Foreskin melanocyte (primary cell): ENCODE measurements at places on chromosomes 12 and 14.

DNA sequence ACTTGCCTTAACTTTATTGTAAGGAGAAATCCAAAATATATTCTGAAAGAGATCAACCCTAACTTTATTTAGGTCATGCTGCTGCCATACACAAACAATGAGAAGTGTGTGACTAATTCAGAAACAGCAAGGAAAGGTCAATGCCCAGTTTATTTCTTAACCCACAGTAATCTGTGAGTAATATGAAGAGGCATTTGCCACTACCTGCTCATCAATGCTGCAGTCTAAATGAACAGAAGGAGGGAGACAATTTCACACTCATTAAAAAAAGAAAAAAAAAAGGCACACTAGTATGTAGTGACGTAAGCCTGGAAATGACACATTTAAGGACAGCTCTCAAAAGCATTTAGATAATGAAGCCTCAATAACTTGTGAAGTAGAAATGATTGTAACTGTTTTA is 90.5 kb upstream of the FOXN3 start:
- peak; percentile 30 for DNase-seq

DNA sequence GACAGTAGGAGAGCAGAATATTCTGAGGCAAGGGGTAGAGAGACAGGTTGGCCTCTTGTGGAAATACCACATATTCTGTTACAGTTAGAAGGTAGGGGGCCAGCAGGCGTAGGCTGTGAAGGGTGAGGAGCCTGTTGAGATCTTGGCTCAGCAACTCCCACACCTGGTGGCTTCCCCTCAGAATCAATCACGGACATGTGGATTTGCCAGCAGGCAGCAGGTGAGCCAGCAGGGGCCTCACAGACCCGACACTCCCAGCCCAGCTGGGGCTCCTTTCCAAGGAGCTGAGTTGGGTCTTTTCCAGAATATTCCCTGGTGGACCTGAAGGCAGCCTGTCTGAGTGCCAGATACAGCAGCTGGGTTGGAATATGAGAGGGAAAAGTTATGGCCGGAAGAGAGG is 150.0 kb upstream of the CRY1 start:
- no peak for DNase-seq

DNA sequence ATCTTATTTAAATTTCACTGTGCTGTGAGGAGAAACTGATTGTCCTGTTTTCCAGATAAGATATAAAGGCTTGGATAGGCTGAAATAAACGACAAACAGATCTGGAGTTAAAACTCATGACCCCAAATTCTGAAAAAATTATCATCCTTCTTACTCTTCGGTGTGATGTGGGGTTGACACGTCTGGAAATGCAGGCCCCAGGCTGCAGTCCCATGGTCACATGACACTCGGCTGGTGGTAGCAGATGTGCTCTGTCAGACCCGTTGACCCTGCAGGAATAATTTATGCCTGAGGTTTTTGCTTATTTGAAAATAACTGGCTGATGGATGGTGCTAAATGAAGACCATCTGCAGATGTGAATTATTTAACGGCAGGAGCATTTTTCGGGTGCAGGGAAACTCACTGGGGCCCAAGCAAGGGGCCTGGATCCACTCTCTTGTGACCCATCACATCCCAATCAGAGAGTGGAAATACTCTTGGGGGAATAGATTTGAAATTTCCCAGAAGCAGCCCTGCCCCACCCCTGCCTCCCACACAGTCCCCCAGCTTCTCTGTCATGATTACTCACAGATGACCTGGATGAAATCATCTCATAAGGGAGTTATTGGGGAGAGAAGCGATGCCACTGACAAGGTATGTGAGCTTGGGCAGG is 47.7 kb upstream of the CMKLR1 start:
- DNase-seq: no peak

GRCh38 chr14:34003082-34003668 is 52.3 kb upstream of the EGLN3 start:
- DNase-seq: no peak

DNA sequence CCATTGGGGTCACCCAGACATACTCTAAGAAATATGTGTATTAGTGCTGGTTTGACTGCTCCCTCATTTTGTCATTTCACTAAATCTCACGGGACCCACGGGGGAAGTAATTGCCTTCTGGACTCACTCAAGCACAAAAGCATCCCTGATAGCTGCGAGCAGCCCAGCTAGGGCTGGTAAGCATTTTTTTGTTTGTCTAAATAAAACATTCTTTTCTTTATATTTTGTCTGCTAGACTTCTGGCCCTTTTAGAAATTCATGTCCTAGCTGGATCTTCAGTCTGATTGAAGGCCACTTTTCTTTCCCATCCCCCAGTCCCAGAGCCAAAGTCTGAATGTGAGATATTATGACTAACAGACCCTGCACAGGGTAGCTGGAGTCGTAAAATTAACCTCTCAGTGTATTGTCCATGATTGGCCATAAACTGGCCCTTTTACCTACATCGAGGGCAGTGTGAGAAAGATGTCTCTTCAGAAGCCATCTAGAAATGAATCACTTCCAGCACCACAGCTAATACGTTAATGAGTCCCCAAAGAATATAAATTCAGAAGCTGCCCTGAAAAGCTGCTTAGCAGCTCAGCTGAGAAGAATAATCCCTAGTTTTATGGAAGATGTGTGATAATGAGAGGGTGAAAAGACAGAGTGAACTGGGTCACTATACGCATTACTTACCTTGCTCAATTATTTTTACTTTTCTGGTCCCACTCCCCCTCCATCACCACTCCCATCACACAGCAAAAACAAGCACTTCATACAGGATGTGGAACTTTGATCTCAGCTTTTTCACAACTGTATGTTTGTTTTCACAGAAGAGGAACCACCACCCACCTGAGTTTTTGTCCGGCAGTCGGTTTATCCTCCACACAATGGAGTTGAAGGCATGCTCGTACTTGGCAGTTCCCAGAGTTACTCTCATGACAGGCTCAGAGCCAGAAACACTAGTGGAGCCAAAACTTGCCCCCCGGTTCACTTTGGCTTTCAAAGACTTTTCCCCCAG is 55.6 kb upstream of the GTF2A1 start:
- DNase-seq: peak; percentile 16

GRCh38 chr12:42370013-42370412 is 44.0 kb downstream of the PPHLN1 start:
- no peak for DNase-seq

DNA sequence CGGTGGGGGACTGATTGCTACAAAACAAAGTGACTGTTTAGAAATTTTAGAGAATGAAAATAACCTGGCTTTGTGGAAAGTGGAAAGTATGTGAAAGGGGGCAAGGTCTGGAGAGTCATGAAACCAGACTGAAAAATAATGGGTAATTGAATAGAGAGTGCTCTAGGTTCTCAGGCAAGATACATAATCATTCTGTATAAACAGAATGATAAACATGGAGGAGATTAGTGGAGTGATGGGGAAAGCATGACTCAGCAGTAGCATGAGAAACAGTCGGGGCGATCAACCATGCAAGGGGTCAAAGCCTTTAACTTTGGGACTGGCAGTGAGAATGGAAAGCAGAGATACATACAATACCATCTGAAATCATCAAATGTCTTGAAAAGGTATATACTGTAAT is 332.5 kb downstream of the CCER1 start:
- no peak for DNase-seq

- no peak for DNase-seq
Measured at GRCh38 chr12:131971226-131971625, 21.5 kb downstream of the EP400 start.

DNA sequence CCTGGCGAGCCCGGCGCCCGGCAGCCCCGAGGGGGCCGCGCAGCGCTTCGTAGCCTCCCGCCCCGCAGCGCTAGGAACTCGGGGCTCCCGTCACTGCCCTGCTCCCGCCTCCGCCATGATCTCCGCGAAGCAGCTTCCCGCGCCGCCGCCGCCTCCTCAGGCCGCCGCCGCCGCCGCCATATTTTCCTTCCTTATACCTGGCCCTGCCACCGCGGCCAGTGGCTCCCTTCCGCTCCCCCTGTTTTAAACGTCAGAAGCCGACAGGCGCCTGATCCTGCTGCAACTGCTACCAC is 286 bp downstream of the PPP4R3A start:
- DNase-seq: no peak

GRCh38 chr14:99724939-99725773 is 41.1 kb downstream of the CYP46A1 start:
- DNase-seq: no peak

DNA sequence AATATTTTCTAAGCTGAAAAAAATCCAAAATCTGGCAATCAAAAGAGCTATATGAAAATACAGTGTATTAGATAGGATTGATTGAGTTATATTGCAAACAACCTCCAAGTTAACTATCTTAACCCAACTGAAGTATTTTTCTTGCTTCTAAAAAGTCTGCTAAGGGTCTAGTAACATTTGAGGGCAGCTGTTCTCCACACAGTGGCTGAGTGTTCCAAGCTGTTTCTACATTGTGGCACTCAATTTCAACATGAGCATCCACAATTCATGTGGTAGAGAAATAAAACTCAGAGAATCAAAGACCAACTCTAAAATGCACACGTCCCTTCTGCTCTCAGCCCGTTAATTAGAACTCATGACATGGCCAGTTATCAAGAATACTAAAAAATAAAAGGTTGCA is 340.0 kb downstream of the C12orf50 start:
- no peak for DNase-seq
